ENCODE measurements at places on chromosomes 5 and 9.

DNA sequence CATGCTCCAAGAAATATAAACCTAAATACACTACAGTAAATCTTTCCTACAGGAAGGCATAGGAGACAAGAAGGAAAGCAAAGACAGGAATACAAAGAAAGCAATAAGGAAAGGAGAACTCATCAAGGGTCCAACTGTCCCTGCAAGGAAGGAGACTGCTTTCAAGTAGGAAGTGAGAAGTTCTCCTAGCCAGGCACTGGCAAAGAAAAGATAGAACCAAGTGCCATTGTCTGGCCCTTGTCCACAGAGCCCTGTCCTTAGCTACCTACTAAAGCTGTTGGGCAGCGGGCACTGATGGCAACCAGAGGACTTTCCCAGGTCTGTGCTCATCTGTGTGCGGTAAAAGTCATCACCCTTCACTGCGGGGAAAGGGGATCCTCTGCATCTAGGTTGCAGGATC is 108.2 kb downstream of the KLHL3 start:
- DNase-seq: no peak

DNA sequence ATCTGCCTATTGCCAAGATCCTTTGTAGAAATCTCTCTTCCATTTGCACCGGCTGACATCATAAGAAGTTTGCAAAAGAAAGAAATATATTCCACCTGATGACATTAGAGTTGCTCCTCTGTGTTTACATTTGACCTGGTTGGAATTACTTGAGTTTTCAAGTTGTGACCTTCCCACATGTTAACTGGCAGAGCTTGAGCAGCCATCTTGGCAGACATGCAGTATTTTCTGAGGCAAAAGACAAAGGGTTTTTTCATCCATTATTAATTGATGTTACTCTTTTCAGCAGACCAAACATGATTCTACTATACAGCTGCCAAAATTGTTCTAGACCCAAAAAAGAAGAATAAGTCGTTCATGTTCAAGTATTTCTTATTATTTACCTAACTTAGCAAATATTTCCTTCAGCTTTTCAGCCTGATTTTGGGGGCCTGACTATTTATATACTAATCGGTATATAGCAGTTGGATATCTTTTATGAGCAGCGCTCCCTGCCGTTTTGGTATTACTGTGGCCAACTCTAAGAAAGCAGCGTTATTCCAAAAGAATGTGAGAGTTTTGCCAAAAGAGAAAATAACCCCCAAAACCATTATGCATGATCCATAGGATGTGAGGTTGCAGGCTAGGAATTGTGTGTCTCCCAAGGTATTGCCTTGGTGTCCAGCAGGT is 212.9 kb downstream of the PBX3 start:
- no peak for DNase-seq

GRCh38 chr5:79021753-79022152 is 36.6 kb upstream of the ARSB start:
- DNase-seq: no peak

- no peak for DNase-seq
Measured at GRCh38 chr5:102418531-102418930, 80.3 kb downstream of the SLCO6A1 start.

DNA sequence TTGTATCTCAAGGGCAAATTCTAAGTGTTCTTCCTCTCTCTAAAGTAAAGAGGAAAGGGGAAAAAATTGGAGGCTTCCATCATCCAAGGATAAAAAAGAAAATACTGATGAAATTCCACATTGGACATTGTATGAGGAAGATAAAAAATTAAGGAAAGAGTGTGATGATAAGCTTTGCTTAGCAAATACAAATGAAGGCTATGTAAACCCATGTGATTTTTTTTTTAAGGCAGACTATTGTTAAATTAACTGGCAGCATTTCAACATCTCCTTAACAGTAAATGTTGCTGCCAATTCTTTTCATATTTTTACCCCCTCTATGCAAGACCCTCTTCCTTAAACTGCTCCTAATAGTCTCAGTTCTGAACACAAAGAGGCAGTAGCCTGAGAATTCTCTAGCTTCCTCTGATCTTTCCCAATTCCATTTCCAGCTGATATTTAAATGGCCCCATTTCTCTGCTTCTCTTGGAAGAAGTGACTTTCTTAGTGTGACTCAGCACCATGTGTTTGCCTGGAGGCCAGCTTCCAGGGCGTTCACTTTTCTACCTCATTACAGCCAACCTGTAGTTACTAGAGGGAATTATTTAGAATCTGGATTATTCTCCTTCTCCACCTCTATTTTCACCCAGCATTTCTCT is 159.7 kb downstream of the TLE1 start:
- DNase-seq: no peak

GRCh38 chr9:35996358-35996970 is 38.5 kb upstream of the OR2S2 start:
- no peak for DNase-seq

Measured in anterior cingulate cortex (tissue), 58 donors.